Smooth muscle cell of trachea (primary cell): ENCODE measurements at places on chromosomes 3 and 15. TPM values are rescaled to one million over a fixed set of nuclear protein-coding genes. Genes with fewer than 3 reads are reported as not detected.

Gene SLC38A3
- total RNA-seq, result not detected in 2 replicates

Gene MKRN3
- total RNA-seq, result 1.3 and 3.0 TPM in 2 replicates

Gene CHST14
- 15.9 and 18.2 TPM in 2 replicates for total RNA-seq

Gene GCSAM
- total RNA-seq, result not detected in 2 replicates

Gene LMAN1L
- 0.15 TPM in 1 of 2 replicates, not detected in the other for total RNA-seq

Gene CHRM5
- under 0.01 and 0.15 TPM in 2 replicates for total RNA-seq

Gene QTRT2
- 10.8 and 15.6 TPM in 2 replicates for total RNA-seq

Gene ZKSCAN7
- total RNA-seq, result 9.0 and 11.1 TPM in 2 replicates

Gene ZNF860
- 0.17 and 1.0 TPM in 2 replicates for total RNA-seq

Gene ASTE1
- total RNA-seq, result 7.7 and 8.6 TPM in 2 replicates

Gene SEMA3F
- 7.4 and 7.6 TPM in 2 replicates for total RNA-seq

Gene CPNE4
- total RNA-seq, result not detected in 2 replicates

Gene SLC28A2
- not detected in 2 replicates for total RNA-seq

Gene MST1
- 6.5 and 10.4 TPM in 2 replicates for total RNA-seq

Gene ZNF660
- total RNA-seq, result 1.6 and 2.5 TPM in 2 replicates

Gene KLHL40
- not detected in 2 replicates for total RNA-seq

Gene MED12L
- total RNA-seq, result 0.33 and 0.44 TPM in 2 replicates

Gene ARNT2
- total RNA-seq, result 4.7 and 13.6 TPM in 2 replicates

Gene PLSCR2
- total RNA-seq, result not detected in 2 replicates

Gene GOLGA8T
- not detected in 2 replicates for total RNA-seq

Gene NRG4
- 0.15 TPM in 1 of 2 replicates, not detected in the other for total RNA-seq

Gene TM4SF1
- total RNA-seq, result 140 and 347 TPM in 2 replicates

Gene CCR9
- total RNA-seq, result not detected in 2 replicates

Gene RFTN1
- 62.5 and 152 TPM in 2 replicates for total RNA-seq

Gene CCR8
- total RNA-seq, result not detected in 2 replicates

Gene WDR76
- 4.1 and 24.7 TPM in 2 replicates for total RNA-seq

Gene PLOD2
- total RNA-seq, result 66.2 and 73.2 TPM in 2 replicates

Gene CHL1
- total RNA-seq, result 3.3 and 8.9 TPM in 2 replicates

Gene IL17RE
- total RNA-seq, result 1.5 and 2.8 TPM in 2 replicates

Gene INO80
- 27.1 and 30.1 TPM in 2 replicates for total RNA-seq

Gene SCN5A
- 0.29 and 1.2 TPM in 2 replicates for total RNA-seq

Gene GOLGA8B
- total RNA-seq, result 12.6 and 15.9 TPM in 2 replicates

Gene GMNC
- total RNA-seq, result under 0.01 TPM in 1 of 2 replicates, not detected in the other

Gene RASGRP1
- under 0.01 TPM in 2 replicates for total RNA-seq

Gene TTLL13
- total RNA-seq, result not detected in 2 replicates

Gene ATP13A5
- total RNA-seq, result not detected in 2 replicates

Gene MYZAP
- total RNA-seq, result under 0.01 TPM in 1 of 2 replicates, not detected in the other

Gene SLC9C1
- total RNA-seq, result not detected in 2 replicates

Gene ALG1L2
- 0.33 TPM in 1 of 2 replicates, not detected in the other for total RNA-seq

Gene TMEM207
- not detected in 2 replicates for total RNA-seq

Gene C3orf52
- 1.5 and 1.8 TPM in 2 replicates for total RNA-seq

Gene PATL2
- total RNA-seq, result 1.2 and 1.3 TPM in 2 replicates

Gene PIGB
- total RNA-seq, result 15.7 and 18.8 TPM in 2 replicates

Gene RAB6B
- total RNA-seq, result 0.44 and 1.2 TPM in 2 replicates

Gene PRR20G
- not detected in 2 replicates for total RNA-seq

Gene GOLGA6L10
- under 0.01 and 0.44 TPM in 2 replicates for total RNA-seq
